ENCODE measurements at places on chromosomes 2 and 18.

GRCh38 chr2:192013211-192013610, 166.3 kb upstream of the CAVIN2 start:
- DNase-seq: no peak

GRCh38 chr18:48004577-48004976, 74.1 kb upstream of the SMAD2 start:
- no peak for DNase-seq

- DNase-seq: no peak
Observed at GRCh38 chr2:170716851-170717598, 1.9 kb downstream of the SP5 start.

GRCh38 chr18:79878741-79879378, 72.6 kb downstream of the SLC66A2 start:
- no peak for DNase-seq

DNA sequence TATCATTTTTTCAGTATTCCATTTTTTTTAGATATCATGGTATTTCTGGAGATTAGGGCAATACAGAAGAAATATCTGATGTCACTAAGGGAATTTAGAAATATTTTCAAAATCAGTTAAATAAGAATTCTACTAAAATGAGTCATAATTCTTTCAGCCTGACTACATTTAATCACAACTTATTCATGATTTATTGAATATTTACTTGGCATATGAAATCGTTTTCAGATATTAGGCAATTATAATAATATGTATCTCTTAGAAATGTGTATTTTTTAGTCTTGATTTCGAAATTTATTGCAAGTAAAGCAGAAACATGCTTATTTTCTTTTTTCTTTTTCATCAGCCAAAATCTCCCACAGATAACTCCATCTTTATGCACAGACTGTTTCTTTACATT, 142.2 kb downstream of the CCDC102B start:
- DNase-seq: no peak

DNA sequence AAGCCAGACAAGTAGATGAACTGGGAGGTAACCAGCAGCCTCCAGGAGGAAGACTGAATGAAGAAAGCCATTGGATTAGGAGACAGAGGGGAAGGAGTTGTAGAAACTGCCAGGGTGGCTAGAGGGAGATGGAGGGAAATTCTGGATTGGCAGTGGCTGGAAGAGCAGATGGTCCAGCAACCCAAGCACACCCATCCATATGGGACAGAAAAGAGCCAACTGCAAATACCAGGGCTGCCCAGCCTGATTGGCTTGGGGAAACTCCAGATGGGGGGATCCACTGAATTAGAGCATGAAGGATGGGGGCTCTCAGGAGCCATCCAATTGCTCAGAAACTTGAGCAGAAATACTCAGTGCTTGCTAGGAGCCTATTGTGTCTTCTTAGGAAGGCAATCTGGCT, 173.5 kb upstream of the EPB41L3 start:
- no peak for DNase-seq

GRCh38 chr2:132441051-132441450, 24.4 kb downstream of the GPR39 start:
- DNase-seq: no peak

DNA sequence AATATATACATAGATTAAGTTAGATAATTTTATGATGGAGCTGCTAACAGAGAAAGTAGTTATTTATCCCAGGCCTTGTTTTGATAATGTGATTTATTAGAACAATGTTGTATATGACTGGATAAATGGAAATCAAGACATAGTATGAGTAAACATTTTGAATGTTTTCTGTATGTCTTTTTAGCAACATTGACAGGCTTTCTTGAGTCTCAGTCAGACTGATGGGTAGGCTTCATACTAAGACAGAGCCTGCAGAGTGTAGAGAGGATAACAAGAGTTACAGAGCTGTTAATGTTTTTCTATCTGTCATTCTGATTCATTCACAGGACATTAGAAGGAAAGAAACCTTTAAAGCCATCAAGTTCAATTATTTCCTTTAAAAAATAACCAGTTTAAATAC, 478.5 kb downstream of the LRP1B start:
- DNase-seq: no peak

Measured in stimulated activated CD4-positive, alpha-beta T cell treated with anti-CD3 and anti-CD28 coated beads, TNF-alpha, amount 100 ng/mL, for 48 hours (primary cell).